ENCODE measurements at places on chromosomes 12 and 14.
A peak's percentile ranks its signal among the peaks of the same experiment; 100 is the strongest.

DNA sequence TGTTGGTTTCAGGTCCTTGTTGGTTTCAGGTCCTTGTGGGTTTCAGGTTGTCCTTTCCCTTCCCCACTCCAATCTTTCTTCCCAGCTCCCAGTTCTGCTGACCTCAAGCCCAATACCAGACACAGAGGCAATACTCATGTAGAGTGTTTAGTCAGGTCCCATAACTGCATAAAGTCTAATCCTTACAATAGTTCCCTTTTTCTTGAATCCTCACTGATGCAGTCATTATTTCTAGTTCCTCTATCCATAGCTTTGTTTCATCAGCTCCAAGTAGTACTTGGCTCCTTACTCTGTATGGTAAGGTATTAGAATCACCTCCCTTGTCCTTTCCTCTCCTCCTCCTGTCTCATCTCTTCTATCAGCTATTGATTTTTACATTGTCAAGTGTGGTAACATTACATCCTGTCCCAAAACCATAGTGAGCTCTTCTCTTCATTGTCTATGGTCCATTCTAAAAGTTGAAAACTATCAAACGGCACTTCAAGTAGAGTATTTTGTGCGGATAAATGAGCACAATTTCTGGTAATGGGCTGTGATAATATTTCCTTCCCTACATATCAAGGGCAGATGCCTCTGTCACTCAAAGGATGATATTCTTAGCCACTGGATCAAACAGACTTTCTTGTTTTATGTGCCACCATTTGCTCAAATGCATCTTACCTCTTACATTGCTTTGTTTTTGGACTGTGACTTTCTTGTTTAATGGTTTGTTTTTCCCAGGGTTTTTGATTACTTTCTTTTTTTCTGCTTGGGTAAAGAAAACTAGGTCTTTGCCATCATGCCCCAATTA, 57.2 kb upstream of the JDP2 start:
- no peak for DNase-seq

- no peak for DNase-seq
Measured at GRCh38 chr12:30457621-30458289, 237.9 kb downstream of the IPO8 start.

GRCh38 chr12:33116284-33116683, 219.7 kb upstream of the PKP2 start:
- DNase-seq: no peak

DNA sequence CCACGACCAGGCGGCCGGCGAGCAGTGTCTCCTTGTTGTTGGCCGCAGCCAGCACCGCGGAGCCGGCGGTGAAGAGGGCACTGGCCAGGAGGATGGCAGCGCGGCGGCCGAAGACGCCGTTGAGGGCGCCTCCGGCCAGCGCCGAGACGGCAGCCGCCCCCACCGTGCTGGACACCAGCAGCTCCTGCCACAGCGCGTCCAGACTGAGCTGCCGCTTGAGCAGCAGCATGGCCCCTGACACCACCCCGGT, 691 bp downstream of the SLC2A13 start:
- no peak for DNase-seq

DNA sequence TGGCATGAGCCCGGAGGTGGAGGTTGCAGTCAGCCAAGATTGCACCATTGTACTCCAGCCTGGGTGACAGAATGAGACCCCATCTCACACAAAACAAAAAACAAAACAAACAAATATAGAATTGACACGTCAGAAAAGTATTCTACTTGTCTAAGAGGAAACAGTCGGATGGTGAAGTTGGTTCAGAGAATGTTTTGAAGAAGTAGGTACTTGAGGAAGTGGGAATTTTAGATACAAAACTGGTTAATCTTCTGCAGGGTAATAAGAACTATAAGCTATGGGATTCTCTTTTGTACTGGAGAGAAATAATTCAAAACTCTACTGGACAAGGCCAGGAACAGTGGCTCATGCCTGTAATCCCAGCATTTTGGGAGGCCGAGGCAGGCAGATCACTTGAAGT, 14.6 kb upstream of the TCTN1 start:
- no peak for DNase-seq

GRCh38 chr12:77407931-77408330, 342.6 kb upstream of the E2F7 start:
- DNase-seq: no peak

DNA sequence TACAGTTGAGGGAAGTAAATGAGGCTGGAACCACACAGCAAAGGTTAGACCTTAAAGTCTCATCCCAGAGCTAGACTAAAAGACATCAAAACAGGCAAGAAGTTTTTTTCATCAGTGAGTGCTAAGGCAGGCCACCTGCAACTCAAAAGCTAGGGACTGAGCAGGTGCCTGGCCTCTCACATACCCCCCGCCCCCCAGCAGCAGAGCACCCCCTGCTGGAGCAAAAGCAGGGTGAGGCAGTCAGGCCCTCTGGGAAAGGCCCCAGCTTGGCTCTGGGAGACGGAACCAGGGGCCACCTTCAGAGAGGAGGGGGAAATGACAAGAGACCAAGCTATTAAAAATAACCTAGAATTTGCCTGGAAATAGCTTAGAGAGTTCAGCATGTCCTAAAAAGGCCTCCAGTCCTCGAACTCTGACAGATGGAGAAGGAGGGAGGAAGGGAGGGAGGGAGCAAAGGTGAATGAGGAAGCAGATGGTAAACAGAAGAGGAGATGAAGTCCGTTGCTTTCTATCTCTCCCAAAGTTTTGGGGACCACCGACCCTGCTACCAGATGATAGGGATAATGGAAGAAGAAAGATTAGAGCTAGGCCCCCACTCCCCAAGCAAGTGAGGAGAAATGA, 1.8 kb downstream of the ITGA7 start:
- no peak for DNase-seq

DNA sequence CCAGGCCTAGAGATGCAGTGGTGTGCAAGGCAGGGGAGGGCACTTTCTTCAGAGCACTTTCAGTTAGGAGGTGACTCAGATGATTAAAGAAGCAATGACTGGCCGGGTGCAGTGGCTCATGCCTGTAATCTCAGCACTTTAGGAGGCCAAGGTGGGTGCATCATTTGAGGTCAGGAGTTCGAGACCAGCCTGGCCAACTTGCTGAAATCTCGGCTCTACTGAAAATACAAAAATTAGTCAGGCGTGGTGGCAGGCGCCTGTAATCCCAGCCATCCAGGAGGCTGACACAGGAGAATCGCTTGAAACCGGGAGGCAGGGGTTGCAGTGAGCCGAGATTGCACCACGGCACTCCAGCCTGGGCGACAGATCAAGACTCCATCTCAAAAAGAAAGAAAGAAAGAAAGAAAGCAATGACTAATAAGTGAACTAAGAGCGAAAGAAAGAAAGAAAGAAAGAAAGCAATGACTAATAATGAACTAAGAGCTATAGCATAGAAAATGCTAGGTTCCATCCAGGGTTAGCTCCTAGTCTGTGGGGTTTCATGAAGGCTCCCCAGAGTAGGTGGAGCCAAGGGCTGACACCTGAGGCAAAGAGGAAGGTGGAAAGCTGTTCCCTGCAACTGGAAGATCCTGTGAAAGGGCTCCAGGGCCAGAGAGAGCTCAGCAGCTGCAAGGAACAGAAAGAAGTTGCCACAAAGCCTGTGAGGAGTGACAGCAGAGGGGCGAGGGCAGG, 334.5 kb downstream of the CACNA1C start:
- DNase-seq: peak; percentile 12

- DNase-seq: no peak
Measured at GRCh38 chr14:37246427-37246829, 48.7 kb downstream of the MIPOL1 start.

- DNase-seq: peak; percentile 86
Measured at GRCh38 chr12:132593938-132594358, 16.4 kb downstream of the LRCOL1 start.

DNA sequence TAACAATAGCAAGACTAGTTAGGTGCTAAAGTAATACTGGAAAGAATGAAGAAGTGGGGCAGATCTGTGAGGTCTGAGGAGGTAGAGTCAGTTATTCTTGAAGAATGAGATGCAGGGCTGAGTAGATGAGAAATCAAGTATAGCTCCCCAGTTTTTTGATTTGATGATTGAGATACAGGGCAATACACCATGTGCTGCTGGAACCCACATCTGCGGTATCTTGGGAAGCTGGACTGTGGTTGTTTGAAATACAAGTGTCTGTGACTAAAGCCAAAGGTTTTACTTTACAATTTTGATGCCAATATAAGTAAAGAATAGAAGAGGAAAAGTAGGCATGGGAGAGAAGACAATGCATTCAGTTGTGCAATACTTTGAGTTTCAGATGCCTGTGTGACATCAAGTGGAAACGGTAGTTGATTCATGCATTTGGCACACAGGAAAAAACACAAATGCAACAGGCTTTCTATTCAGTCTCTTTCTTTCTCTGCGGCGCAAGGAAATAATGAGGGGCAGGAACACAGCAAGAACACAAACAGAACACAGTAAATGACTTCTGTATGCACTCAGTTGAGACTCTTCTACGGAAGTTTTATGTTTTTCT, 190.2 kb upstream of the SLC38A2 start:
- no peak for DNase-seq

GRCh38 chr14:37695866-37696265, 100.4 kb downstream of the TTC6 start:
- DNase-seq: no peak

- no peak for DNase-seq
Measured at GRCh38 chr14:63387711-63388110, 69.0 kb upstream of the GPHB5 start.

- DNase-seq: no peak
Measured at GRCh38 chr14:90398315-90398839, 1.5 kb downstream of the CALM1 start.

DNA sequence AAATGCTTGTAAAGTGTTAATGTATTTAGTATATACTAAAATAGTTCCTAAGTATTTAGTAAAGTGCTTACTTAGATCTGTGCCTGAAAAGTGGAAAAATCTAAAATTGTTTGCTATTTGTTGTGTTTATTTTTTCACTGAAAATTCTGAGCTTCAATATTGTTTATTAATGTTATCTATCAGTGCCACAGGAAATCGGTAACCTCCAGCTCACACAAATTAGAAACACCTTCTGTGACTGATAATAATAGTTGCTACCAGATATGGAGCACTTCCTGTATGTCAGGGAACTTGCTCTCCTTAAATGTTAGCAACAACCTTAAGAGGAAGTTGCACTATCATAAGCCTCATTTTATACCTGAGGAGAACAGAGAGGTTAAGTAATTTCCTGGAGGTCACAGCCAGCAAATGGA, 723 bp upstream of the LRP10 start:
- no peak for DNase-seq

GRCh38 chr12:72578327-72578726, 306.2 kb downstream of the TRHDE start:
- DNase-seq: no peak

DNA sequence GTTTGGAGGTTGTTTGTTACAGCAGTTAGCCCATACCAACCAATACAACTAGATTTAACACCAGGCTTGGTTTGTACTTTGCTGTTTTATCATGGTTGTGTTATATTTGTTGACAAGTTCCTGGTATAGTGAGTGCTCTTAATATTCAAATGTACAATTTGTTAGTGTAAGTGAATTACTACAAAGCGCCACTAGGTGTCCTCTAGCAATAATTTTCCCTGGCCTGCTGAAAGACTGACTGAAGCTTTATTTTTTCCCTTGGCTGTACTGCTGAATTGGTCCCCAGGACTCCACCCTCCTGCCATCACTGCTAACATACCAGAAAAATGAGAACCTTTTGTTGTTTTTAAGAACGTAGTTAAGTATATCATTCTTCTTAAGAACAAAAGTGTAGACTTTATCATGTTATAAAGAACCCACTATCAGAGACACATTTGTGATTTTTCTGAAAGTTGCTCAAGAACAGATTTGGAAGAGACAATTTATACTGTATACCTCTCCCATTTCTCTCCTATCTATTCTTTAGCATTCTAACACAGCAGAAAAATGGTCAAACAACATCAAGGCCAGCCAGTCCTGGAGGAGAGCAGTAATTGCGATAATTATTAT, 75.3 kb upstream of the FAR2 start:
- DNase-seq: no peak

- no peak for DNase-seq
Measured at GRCh38 chr12:78181544-78182162, 351.0 kb downstream of the NAV3 start.

- DNase-seq: no peak
Measured at GRCh38 chr14:80792771-80793170, 148.8 kb downstream of the CEP128 start.

All from omental fat pad (tissue), 4 donors.